ENCODE measurements at places on chromosomes 7 and 10.
A peak's percentile ranks its signal among the peaks of the same experiment; 100 is the strongest.

- DNase-seq, result no peak
These were observed 84.7 kb downstream of the MAPK8 start for GRCh38 chr10:48390933-48391845.

GRCh38 chr7:43121973-43122372 is 9.5 kb downstream of the HECW1 start:
- no peak for DNase-seq

DNA sequence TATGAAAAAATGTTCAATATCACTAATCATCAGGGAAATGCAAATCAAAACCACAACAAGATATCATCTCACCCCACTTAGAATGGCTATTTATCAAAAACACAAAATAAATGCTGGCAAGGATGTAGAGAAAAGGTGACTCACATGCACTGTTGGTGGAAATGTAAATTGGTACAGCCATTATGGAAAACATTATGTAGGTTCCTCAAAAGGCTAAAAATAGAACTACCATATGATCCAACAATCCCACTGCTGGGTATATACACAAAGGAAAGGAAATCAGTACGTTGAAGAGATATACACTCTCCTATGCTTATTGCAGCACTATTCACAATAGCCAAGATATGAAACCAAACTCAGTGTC is 50.2 kb downstream of the CDK1 start:
- DNase-seq, result no peak

GRCh38 chr10:110803830-110804338 is 67.8 kb upstream of the PDCD4 start:
- DNase-seq, result peak; percentile 56

- no peak for DNase-seq
These were observed 54.3 kb upstream of the ZNF800 start for GRCh38 chr7:127446842-127447241.

Data from CD4-positive, alpha-beta T cell treated with Interleukin-4 for 1 hour (primary cell).